ENCODE measurements at places on chromosomes 3 and 15. TPM values are rescaled to one million over a fixed set of nuclear protein-coding genes. Genes with fewer than 3 reads are reported as not detected.

DNA sequence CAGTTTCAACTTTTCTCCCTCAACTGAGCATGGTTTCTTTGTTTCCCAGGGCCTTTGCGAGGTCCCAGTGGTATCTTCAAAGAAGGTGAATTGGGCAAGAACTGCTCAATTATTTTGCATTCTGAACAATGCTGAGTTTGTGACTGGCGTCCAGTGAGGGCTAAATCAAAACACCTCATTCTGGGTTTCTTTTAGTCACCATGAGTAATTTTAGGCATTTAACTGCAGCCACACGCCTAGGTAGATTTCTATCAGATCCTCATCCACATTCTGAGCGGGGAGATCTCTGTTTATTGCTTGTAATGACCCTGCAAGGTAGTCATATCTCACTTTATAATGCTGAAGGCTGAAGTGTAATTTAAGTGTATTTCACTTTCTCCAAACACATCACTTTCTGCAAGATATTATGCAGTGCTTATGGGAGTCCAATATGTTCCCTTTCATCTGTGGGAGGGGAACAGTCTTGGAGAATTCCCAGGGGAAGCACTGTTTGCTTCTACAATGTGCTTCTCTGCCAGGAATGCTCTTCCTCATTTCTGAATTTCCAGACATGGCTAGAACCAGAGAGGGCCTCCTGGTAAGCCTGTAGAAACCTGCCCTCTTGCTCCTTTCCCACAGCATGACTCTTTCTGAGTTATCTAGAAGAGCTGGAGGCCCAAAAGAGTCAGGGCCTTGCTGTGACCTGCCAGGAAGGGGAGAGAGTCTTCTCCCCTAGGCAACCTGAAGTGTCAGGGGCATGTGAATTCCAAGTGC lies 91.7 kb downstream of the FRMD4B start:
- DNase-seq: no peak

DNA sequence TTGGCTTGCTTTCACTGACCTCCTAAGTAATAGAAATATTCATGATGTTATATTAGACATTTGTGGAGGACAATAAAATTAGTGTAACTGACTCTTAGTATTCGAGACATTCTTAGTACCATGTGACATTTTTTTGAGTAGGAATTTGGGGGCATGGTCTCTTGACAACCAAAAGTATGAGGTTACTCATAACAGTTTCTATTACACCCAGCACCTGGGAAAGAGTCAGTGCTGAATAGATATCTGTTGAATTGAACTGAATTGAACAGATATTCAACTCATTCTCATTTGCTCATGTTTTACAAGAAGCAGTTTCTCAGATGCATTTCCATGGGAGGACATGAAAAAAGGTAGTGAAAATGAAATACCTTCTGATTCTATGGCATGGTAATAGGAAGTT lies 84.4 kb downstream of the CMSS1 start:
- DNase-seq: no peak

GRCh38 chr15:48966595-48967301 lies 3.0 kb upstream of the SHC4 start:
- DNase-seq: no peak

ZNF620 gene
- 1.3 TPM for total RNA-seq

DNA sequence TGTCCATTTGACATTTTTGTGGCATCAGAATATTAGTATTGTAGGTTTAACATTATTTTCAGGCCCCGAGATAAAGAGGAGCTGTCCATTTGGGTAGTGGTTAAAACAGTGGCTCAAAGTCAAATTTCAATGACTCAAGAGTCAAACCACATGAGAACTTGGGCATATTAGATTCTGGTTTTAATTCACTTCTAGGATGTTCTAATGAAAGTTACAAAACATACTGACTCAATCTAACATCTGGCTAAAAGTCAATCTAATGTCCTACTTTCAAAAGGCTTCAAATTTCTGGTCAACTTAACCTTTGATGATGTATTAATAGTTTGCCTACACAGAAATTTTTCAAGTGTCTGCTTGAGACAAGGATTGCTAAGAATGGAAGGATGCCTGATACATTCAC lies 112.4 kb downstream of the ABI3BP start:
- DNase-seq: no peak

PP2D1 gene
- total RNA-seq: not detected

DNA sequence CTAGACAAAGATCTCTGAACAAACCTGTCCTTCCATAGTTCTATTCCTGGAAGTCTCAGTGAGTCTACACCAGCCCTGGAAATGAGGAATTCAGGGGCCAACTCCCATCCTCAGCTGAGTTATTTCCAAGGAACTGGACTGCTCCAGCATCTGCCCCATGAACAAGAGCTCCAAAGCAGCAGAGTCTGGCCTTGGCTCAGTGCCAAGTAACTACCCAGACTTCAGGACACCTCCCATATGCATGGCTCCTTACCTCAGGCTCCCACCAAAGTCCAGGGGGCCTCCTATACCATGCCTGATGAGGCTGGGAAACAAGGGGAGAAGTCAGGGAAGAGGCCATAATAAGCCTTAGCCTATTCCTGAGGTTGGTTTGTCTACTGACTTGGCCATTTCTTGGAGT lies 45.0 kb downstream of the FAIM start:
- DNase-seq: no peak

DNA sequence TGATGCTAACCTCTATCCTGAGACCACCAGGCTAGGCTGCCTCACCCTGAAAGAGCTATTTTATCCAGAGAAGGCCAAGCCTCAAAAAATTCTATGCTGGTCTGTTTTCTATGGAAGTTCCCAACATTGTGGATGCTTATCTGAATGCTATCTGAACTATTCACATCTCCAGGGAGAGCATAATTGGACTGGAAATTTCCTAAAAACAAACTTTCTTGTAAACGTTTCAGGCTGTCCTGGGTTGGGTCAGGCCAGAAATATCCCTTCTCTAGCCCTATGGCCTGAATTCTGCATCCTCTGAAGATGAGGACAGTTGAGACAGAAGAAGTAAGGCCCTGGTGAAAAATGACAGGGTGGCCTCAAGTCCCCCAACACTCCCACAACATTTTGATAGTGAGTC lies 706.4 kb upstream of the NR2F2 start:
- DNase-seq: no peak

GJD2 gene
- not detected for total RNA-seq

- DNase-seq: no peak
These were observed 29.2 kb downstream of the UBE2Q2 start for GRCh38 chr15:75872403-75872990.

SLC26A6 gene
- 36.3 TPM for total RNA-seq

- DNase-seq: peak; percentile 32
These were observed 96.1 kb downstream of the MCTP2 start for GRCh38 chr15:94327356-94327936.

GRCh38 chr3:143081365-143081764 lies 38.2 kb upstream of the CHST2 start:
- DNase-seq: no peak

- no peak for DNase-seq
These were observed 7.9 kb downstream of the CCDC71 start for GRCh38 chr3:49158103-49158709.

- DNase-seq: no peak
These were observed 69.5 kb upstream of the KCNAB1 start for GRCh38 chr3:156050918-156051317.

DNA sequence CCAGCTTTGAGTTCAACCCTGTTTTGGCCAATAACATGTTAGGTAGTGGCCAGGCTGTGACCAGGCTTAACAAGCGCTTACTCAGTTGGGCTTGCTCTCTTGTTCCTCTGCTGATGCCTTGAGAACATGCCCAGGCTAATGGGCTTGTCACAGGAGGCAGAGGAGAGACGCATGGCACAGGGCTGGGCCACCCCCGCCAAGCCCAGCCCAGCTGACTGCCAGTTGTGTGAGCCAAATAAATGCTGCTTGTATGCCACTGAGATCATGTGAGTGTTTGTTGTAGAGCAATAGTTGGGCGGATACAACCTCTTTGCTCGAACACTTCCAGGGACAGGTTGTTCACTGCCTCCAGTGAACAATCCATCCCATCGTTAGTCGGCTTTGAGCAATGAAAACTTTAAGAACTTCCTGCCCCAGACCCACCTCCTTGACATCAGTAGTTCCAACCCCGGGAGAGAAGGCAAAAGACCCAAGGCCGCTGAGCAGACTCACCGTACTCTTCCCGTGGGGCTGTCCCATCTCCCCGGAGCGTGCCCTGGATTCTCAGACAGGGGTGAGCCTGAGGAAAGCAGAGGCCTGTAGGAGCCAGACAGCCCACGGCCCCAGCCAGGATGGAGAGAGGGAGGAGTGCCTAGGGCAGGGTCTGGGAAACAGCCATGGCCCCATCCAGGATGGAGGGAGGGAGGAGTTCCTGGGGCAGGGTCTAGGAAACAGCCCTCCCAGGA lies 4.1 kb downstream of the PLA2G4F start:
- DNase-seq: no peak

DNA sequence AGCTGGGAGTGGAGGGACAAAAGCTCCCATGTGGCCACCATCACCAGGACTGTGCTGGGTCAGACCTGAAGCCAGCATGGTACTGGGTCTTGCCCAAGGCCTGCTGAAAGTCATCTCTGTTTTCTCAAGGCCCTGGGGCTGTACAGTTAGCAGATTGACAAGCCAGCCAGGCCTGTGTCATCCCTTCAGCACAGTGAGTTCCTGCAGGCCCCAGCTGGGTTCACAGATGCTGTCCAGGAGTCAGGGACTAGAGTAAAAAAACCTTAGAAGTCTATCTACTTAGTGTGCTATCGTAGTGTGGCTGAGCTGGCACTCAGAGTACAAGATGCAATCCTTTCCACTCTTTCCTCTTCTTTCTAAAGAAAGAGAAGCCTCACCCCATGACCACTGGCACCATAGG lies 246.0 kb upstream of the NAALADL2 start:
- no peak for DNase-seq

SLC9A9 gene
- total RNA-seq: not detected

SPTBN5 gene
- 2.1 TPM for total RNA-seq

GRCh38 chr3:171559586-171559985 lies 99.4 kb upstream of the TNIK start:
- no peak for DNase-seq

DNA sequence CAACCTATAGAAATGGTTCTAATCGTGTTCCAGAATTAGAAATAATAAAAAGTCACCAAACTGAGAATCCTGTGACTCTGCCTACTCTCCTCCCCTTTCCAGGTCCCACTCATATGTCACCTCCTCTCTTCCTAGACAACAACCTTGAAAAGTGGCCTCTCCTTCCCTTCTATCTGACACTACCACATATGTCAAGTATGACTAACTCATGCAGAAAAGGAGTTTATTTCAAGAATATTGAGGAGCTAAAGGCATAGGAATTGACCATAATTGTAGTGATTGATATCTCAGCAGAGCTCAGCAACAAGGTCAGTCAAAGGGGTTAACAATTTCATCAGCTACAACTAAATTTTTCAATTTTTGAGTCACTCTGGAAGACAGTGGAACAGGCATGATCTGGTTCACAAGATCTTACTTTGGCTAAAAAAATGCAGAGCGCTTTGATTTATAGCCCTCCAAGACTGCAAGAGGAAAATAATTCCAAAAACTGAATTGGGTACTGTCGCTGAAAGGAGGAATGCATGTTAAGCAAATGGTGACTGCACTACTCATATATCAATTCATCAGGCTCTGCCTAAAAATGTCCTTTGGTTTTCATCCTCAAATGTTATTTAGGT lies 160.6 kb upstream of the ARHGEF26 start:
- DNase-seq: no peak

DUOXA1 gene
- total RNA-seq: not detected

DNA sequence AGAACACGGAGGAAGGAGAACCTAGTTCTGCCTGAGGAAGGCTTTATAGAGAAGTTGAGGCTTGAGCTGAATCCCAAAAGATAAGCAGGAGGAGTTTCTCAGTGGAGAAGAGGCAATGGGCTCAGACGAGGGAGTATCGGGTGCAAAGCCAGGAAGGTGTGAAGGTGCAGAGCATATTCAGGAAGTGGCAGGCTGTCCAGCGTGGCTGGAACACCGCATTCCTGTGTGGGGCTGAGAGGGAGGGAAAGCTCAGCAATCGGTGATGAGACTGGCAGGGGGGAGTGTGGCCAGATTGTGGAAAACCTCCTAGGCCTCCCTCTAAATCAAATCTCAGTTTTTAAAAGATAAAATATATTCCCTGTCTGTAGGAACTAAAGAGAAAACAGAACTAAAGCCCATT lies 63.0 kb downstream of the ARHGAP31 start:
- DNase-seq: no peak

SERPINI2 gene
- total RNA-seq: not detected

DNA sequence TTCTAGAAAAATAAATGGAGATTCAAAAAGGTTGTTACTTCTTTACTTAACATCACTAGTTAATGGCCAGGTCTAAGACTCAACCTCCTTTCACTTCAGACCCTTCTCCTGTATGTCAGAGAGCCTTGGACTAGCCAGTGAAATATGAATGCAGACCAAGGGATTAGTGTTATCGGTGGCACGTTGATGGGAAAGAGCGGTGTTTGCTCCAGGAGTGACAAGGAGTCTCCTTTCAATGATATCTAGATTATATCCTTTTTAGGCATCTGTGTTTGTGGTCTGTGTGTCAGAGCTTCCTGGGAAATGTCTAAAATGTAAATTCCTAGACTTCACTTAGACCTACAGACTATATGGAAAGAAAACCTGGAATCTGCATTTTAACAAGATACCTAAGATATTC lies 658.0 kb upstream of the KCNMB2 start:
- no peak for DNase-seq

GRCh38 chr3:122458992-122459391 lies 43.1 kb upstream of the WDR5B start:
- DNase-seq: no peak

OXTR gene
- total RNA-seq: 2.7 TPM

GRCh38 chr15:39785139-39785538 lies 2.5 kb upstream of the FSIP1 start:
- no peak for DNase-seq

GRCh38 chr15:60720493-60721256 lies 241.7 kb upstream of the ICE2 start:
- no peak for DNase-seq

All from Panc1 (cell line).